ENCODE measurements at places on chromosomes 1 and 21. TPM values are rescaled to one million over a fixed set of nuclear protein-coding genes. Genes with fewer than 3 reads are reported as not detected.

The AMY1C gene
- total RNA-seq = not detected

GRCh38 chr21:44614961-44615391, 3.1 kb downstream of the KRTAP10-8 start:
- DNase-seq = no peak

The PDPN gene
- total RNA-seq = 22.7 TPM

The RXRG gene
- total RNA-seq = 11.9 TPM

DNA sequence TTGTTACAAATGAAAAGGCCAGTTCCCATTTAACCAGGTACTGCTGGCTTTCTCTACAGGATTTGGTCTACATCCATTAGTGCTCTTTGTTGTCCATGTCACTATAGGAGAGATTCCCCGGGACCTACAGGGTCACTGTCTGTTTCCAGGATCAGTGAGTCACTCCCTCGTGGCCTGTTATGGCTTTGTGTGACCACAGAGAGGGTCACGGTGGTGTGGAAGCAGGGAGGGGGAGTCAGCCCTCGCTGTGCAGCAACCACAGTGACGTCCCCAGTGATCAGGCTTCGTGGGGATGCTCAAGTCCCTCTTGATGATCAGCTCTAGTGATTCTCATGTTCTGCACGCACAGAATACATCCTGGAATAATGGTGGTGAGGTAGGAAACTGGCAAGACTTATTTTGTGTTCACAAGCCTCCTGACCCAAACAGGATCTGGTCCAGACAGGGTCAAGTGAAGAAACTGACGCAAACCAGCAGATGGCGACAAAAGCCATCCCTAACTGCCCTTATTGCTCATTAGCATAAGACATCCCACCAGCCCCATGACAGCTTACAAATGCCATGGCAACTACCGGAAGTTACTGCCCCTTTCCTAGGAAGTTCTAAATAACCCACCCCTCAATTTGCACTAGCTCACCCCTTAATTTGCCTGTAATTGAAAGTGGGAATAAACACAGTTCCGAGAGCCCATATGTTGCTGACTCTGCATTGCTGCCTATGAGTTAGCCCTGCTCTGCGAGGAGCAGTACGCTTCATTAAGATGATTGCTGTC, 98.5 kb downstream of the DISC1 start:
- no peak for DNase-seq

The CCDC27 gene
- not detected for total RNA-seq

DNA sequence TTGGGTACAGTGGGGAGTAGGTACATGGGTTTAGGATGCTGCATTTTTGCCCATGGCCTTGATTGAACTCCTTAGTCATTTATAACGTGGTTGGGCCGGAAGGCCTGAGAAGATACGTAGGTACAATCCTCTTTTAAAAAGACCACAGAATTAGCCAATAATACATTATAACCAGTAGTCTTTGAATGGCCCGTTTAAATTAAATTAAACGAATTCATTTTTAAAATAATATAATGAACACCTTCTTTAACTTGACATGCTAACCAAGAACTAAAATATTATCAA, 20.1 kb upstream of the ADAR start:
- DNase-seq = no peak

DNA sequence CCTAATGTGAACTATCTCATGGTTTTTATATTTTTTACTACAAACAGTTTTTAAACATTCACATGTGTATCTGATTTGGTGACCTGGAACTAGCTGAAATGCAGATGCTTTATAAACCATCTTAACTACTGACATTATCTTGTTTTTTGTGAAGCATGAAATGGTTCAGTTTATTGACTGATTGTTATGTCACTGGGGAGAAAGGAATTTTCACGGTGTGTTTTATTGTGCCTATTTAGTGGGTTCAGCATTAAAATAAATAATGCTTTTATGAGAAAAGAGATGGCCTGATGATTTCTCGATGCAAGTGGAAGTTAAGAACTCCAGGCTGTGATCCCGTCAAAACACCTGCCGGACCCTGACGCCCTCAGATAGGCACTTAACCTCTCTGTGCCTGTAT, 79.9 kb upstream of the KIF26B start:
- DNase-seq = no peak

DNA sequence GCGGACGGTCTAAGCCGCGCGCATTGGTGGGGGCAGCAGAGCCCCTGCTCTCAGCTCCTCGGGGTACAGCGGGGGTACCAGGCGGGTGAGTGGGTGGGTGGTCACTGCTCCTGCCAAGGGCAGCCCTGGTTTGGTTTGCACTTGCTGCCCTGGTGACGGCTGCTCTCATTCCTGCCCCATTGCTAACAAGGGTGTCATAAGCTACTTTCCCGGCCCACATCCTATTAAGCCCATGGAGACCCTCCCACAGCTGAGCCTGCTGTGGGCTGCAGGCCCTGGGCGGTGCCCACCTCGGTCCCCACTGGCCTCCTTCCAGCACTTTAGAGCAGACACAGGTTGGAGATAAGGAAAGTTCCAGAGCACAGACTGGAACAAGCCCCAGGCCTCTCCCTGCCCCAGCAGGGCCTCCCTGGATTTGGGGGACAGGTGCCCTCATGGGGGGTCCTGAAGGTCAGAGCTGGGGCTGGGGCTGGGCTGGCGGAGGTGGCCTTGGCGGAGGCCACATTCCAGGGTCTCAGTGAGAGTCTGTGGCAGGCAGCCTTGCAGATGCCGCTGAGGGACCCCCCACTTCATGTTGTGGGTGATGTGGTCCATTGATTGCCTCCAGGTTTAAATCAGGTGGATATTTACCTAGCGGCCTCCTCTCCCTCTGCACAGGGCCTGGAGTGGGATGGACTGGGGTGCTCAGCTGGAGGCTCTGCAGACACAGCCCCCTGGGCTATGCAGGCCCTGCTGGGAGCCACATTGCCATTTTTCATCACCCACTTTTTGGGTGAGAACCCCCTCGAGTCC, 27.0 kb downstream of the COL18A1 start:
- DNase-seq = no peak

GRCh38 chr1:35454176-35454575, 103.0 kb downstream of the KIAA0319L start:
- DNase-seq = no peak

DNA sequence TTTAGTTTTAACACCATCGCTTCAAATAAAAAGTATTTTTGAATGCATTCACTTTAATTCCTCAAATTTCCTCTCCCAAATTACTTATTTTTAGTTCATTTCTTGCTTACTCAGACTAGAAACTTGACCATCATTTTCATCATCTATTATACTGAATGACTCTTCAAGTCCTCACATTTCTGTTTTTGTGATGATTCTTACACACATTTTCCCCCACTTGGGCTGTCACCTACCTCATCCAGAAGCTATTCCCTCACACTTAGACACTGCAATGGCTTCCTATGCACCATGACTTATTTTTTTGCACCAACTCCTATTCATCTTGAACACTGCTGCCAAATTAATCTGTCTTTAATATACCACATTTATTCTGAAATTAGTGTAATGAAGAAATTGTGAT, 239.6 kb upstream of the DUSP10 start:
- no peak for DNase-seq

- DNase-seq = no peak
Observed at GRCh38 chr1:80656641-80657040, 1144.1 kb upstream of the ADGRL2 start.

DNA sequence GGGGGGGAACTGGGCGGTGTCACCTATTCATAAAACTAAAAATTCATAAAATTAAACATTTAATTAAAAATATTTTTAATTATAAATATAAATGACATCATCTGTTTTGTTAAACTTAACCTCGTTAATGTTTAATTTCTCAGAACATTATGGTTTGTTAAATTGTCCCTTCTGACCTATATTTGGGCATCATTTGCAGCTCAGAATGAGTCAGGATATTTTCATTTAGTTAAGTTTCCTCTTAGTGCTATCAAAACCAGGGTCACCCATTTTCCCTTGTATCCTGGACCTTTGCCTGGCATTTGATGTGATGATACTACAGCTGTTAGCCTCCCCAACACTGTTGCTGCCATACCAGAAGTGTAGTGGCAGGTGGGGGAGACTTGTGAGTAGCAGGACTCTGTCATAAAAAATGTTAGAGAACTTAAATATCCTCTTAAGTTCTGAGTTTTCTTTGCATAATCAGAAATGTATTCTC, 30.3 kb downstream of the TSNAX start:
- DNase-seq = no peak

- DNase-seq = no peak
Observed at GRCh38 chr1:244269169-244269568, 182.5 kb downstream of the ADSS2 start.

DNA sequence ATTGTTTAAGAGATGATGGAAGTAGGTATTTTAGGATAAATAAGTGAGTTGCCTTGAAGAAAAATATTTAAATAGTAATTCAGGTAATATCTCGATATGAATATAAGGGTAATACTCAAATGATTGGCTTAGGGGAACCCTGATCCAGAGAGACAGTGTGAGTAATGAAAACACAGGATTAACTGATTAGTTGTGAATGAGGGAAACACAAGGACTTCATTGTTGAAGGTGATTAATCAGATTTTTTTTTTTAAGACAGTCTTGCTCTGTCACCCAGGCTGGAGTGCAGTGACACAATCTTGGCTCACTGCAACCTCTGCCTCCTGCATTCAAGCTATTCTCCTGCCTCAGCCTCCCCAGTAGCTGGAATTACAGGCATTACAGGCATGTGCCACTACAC, 12.7 kb downstream of the SLC25A33 start:
- no peak for DNase-seq

DNA sequence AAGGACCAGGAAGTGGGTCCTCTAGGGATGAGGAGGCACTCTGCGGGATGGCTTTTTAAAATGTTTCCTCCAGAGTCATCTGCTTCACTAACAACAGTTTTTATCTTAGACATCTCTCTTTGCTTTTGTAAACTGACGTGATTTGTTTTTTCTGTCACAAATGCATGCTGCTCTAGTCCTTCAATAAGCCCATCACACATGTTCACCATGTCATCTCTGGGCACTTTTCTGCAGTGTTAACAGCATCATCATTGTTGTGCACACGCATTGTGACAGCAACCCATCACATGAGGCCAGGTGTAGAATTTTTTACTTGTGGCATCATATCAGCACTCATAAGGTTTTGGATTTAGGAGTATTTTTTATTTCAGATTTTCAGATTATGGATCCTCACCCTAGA, 12.5 kb downstream of the RGS2 start:
- DNase-seq = no peak

DNA sequence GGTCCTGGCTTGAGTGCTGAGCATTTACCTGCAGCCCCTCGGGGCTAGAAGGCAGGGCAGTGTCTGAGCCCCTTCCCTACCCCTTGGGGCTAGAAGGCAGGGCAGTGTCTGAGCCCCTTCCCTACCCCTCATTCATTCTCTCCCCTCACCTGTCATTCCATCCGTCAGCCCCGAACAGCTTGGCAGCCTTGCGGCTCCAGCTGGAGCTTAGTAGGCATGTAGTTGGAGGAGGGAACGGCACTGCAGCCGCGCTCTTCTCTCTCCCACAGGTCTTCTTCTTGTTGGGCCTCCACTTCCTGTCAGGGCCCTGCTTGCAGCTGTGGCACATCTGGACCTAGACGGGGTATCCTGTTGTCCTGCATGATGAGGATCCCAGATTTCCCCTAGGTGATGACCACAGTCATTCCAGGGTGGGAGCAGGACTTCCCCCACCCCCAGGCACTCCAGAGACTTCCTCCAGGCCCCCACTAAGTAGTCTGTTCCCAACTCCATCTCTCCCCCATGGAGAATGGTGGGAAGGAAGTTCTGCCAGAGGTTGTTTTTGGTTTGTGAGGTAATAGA, 22.2 kb downstream of the MAPKAPK2 start:
- DNase-seq = peak; percentile 49

The OR2L5 gene
- total RNA-seq = not detected

The CSF3R gene
- total RNA-seq = 57.3 TPM

DNA sequence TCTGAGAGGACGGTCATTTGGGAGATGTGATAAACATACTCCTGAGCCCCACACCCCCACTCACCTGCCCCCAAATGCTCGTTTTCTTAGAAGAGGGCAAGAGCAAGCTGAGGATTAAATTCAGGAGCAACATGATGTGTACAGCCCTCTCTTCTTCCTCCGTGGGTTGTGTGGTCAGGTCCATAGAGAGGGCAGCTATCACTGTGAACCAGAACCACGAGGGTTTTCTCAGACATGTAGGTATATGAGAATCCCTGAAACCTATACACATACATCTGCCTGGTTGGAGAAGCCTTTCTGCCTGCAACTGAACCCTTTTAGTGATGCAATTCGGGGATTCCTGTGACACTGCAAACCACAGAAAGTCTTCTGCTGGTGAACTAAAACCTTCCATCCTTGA, 38.9 kb downstream of the PGM1 start:
- DNase-seq = no peak

The HIVEP3 gene
- 11.0 TPM for total RNA-seq

GRCh38 chr1:28450561-28450960, 55.3 kb upstream of the RCC1 start:
- DNase-seq = no peak

The RCSD1 gene
- 12.2 TPM for total RNA-seq

DNA sequence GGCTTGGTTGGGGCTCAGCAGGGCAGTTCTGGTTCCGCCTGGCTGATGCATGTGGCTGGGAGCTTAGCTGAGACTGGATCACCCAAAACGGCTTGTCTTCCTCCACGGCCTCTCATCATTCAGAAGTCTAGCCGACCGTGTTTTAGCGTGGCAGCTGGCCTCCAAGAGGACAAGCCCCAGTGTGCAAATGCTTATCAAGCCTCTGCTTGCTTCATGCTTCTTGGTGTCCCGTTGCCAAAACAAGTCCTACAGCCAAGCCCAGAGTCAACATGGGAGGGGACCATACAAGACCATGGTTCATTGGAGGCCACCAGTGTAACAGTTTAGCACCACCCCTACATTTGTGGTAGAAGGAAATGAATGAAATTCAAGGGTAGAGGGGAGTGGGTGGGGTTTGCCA, 10.5 kb upstream of the KDF1 start:
- DNase-seq = no peak

GRCh38 chr1:28507646-28508434, 2.0 kb downstream of the RCC1 start:
- no peak for DNase-seq

DNA sequence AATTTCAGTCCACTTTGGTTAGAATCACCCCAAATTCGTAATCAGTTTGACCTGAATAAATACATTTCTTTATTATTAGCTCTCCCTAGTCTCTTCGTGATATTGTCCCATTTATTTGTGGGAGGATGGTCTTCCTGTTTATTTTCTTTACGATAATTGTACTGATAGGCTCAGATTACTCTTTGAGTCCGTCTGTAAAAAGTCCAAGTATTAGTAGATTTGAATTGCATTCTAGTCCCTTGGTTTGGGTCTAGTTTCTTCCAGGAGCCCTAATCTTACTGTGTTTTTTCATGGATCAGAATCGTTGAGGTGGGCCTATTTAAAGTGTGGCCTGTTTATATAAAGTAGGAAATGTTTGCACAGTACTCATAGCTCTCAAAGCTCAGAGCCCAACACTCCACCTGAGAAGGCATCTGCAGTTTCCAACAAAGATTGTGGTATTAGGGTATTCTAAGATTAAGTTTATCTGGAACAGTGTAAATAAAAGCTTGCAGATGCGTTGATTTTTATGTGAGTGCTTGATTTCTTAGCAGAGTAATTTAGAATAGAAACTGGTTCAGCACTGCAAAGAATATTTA, 33.1 kb downstream of the MAP3K21 start:
- no peak for DNase-seq

- peak; percentile 41 for DNase-seq
Observed at GRCh38 chr1:42742617-42743316, 2.7 kb upstream of the CLDN19 start.
